ENCODE measurements at places on chromosomes 12 and 14.
A peak's percentile ranks its signal among the peaks of the same experiment; 100 is the strongest.

GRCh38 chr14:49512147-49512551 is 74.0 kb downstream of the RPS29 start:
- DNase-seq, result no peak

DNA sequence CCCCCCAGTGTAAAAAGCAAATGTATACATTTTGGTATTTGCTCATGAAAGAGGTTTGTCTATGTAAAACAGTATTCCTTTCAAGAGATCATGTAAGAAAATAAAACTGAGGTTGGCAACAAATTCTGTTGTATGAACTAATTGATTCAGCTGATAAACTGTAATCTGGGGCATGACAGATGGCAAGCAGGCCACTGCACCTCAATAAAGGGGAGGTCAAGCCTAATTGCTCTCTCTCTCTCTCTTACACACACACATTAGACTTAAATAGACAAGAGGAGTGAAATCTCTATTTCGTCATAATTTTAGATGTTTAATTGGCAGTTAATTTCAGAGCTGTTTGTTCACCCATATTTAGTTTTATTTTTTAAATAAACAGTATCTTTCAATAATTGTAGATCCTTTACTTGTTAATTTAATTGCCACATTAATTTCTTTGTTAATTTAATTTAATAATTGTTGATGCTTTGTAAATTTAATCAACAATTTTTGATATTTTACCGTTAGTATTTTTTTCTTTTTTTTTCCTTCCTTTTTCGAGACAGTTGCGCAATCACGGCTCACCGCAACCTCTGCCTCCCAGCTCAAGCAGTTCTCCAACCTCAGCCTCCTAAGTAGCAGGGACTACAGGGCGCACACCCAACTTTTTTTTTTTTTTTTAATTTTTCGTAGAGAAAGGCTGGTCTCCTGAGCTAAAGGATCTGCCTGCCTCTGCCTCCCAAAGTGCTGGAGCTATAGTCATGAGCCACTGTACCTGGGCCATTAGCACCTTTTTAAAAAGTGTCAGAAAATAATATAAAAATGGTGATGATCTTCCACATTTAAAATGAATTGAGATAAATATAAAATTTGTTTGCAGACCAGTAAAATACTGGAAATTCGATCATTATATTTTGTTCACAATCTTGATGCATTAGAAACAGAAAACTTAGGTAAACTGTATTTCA is 577.7 kb downstream of the SLC16A7 start:
- DNase-seq, result no peak

- no peak for DNase-seq
These were observed 4.1 kb upstream of the MIA2 start for GRCh38 chr14:39229601-39230110.

GRCh38 chr12:26845057-26845666 is 12.2 kb upstream of the ITPR2 start:
- DNase-seq, result peak; percentile 40

DNA sequence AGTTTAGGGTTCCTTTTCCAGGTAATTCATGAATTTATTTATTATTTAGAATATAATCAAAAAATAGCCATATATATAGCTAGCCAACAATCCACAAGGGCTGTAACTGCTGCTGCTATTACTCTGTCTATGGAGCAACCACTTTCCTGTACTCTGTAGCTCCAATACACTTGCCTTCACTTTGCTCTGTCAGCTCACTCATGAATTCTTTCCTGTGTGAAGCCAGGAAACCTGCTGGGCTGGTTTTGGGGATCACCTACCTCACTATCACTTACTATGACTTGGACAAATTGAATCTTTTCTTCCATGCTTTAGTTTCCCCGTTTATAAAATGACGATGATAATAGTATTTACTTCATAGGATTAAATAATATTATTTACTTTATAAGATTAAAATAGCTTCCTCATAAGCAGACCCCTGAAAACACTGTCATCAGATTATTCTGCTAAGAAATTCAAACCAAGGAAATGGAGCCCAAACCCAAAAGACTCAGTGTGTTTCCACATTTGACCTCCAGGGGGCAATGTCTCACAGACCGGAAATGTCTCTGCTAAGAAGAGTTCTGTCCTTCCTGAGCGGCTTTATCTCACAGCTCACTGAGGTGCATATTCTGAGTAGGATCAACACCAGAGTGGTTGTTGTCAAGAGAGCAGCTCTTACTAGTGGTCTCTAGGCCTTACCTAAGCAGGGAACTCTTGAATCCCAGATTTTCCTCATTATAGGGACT is 457.1 kb downstream of the DAD1 start:
- DNase-seq, result no peak

- peak; percentile 89 for DNase-seq
These were observed at the start of gene BIN2 for GRCh38 chr12:51323966-51324895. BIN2 (minus strand) TSS chr12:51324174; CDS start chr12:51324102, 72 bp downstream.

GRCh38 chr14:96626121-96626768 is 124.1 kb downstream of the PAPOLA start:
- peak; percentile 32 for DNase-seq

- no peak for DNase-seq
These were observed 285.4 kb downstream of the ALG10B start for GRCh38 chr12:38601949-38602348.

DNA sequence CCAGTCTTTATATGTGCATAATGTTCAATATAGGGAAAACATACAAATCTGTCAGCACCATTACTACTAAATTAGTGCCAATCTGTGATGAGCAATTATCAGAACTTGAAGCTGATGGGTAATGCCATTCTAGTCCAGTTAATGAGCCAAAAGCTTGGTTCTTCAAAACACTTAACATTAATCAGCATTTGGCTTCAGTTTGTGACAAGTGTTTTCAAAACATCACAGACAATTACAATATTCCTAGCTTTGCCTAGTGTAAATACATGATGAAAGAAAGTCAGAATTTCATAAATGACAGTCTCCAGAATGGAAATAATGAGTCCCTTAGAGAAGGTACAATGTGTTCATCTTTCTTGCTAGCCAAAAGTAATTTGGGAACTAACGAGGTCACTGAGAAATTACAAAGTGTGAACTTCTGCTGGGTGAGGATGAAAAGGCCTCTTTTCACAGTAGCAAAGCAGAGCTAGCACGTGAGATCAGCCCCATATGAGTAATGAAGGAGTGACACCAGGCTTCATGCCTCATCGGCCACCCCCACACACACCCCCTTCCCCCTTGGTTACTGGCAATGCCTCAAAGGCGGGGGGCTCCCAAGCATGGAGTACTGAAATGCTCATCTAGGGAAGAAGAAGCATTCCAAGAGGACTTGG is 180.6 kb upstream of the EEA1 start:
- no peak for DNase-seq

GRCh38 chr14:62453226-62453625 is 592.0 kb downstream of the KCNH5 start:
- no peak for DNase-seq

GRCh38 chr14:101966742-101967141 is 2.4 kb downstream of the DYNC1H1 start:
- DNase-seq, result no peak

GRCh38 chr12:132761921-132762583 is 420 bp upstream of the ANKLE2 start:
- DNase-seq, result peak; percentile 68
